T-helper 2 cell (primary cell): ENCODE measurements at places on chromosomes 2 and 18.

DNA sequence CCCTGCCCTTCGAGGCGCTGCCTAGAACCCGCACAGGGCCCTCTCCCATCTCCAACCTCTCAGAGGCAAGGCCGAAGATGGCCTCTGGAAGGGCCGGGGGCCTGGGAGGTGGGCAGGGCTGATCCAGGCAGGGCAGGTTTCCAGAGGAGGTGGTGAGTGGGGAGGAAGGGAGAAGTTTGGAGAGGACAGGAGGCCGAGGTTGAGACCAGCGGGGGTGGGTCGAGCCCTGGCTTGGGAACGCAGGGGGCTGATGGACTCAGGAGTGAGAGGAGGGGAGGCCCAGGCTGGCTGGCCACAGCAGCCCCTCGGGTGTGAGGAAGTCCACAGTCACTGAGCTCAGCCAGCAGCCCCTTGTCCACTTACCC lies 10.5 kb downstream of the CAPN10 start:
- no peak for DNase-seq

DNA sequence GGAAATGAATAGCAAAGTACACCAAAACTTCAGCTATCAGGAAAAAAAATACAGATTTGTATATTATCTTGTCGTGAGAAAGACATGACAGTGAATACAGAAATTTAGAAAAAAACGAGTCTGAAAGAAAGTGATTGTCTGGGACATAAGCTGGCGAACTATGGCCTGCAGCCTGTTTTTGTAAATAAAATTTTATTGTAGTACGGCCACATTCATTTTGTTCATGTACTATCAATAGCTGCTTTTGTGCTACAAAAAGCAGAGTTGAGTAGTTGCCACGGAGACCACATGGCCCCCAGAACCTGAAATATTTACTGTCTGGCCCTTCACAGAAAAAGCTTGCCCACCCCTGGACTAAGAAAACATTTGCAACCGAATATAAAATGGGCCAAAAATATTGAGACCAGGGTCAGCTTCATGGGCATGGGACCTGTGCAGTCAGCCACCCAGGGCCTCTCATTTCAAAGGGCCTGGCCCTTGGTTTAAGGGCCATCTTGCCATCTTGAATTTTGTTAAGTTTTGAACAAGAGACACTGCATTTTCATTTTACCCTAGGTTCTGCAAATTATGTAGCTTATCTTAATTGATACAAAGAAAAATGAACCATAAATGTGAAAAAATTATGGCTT lies 17.9 kb downstream of the ANTXR1 start:
- DNase-seq: no peak

DNA sequence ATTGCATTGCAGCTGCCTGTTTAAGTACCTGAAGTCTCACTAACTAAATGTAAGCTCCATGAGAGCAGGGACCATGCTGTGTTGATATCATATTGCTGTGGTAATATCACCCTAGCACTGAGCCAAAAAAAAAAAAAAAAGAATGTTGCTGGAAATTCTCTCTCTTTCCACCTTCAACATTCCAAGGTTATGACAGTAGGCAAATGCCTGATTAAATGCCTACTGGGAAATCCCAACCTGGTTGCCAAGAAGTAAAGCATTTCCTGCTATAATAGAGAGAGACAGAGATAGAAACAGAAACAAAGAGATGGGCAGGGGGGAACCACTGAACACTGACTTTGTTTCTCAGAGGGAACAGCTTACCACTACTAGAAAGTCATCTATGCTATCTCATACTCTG lies 1604.2 kb downstream of the LRP1B start:
- DNase-seq: no peak

DNA sequence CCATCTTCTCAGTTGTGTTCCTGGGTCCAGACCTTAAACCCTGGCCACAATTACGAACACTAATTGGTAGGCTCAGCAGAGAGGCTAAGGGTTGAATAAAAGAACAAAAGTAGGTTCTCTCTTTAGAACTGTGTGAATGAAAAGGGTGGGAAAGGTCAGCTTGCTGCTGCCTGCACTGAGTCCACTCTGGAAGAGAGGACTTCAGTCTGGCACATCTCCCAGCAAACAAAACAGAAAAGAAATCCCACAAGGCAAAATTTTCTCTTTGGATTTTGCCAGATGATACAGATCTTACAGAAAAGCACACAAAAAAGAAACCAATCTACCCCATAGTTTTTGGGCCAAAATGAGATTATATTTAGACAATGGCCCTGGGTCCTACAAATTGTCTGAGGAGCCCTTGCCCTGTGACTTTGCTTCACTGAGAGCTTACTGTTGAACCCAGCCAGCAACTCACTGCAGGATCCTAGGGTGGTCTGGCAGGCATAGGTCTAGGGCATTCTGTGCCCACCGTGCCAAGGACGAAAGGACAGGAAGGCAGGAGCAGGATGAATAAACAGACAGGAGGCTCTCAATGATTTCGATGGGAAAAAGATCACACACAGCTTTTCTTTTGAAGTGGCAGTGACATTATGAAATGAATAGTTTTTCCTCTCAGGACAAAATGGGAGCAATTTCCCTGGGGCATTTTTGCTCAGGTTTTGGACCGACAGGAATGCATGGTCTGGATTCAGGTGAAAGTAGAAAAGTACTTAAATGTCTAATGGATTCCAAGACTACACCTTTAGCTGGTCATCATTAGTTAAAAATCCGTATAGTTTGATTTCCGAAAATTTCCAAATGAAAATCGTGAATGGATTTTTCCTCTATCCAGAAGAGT lies 68.4 kb upstream of the STAM2 start:
- DNase-seq: no peak

GRCh38 chr2:16014802-16015201 lies 74.5 kb downstream of the MYCN start:
- no peak for DNase-seq

GRCh38 chr2:109120166-109120565 lies 8.8 kb upstream of the SH3RF3 start:
- DNase-seq: no peak

GRCh38 chr2:241808721-241809382 lies at the start of gene NEU4:
TSS of gene NEU4 (plus strand) at chr2:241809193. CDS start at chr2:241814485, 5,292 bp downstream.
- DNase-seq: no peak

DNA sequence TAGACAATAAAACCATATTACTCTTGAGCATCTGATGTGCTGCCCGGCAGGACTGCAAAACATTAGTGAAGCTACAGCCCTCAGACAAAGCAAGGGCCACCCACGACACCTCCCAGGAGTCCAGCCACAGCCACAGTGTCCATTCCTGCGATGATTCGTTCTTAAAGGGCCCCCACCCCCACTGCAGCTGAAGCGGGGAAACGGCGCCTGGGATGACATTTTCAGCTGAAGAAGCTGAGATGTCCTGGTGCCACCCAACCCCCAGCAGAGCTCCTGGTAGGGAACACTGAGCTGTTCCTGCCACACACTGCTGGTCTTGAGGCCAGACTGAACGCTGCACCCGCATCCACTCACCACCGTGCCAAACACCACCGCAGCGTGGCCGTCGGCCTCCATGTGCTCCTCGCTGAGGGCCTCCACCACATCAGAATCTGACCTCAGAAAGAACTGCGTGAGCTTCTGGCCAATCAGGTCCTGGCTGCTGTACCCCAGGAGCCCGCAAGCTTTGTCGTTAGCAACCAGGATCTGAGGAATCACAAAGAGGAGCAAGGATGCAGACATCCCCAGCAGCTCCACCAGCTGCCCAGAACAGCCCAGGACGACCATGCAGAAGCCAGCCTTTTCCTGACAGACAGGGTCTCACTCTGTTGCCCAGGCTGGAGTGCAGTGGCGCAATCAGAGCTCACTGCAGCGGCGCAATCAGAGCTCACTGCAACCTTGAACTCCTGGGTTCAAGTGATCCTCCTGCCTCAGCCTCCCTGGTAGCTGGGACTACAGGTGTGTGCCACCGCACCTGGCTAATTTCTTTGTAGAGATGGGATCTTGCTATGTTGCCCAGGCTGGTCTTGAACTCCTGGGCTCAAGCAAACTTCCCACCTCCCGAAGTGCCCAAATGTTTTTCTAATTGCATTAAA lies 9.5 kb downstream of the PASK start:
- no peak for DNase-seq

DNA sequence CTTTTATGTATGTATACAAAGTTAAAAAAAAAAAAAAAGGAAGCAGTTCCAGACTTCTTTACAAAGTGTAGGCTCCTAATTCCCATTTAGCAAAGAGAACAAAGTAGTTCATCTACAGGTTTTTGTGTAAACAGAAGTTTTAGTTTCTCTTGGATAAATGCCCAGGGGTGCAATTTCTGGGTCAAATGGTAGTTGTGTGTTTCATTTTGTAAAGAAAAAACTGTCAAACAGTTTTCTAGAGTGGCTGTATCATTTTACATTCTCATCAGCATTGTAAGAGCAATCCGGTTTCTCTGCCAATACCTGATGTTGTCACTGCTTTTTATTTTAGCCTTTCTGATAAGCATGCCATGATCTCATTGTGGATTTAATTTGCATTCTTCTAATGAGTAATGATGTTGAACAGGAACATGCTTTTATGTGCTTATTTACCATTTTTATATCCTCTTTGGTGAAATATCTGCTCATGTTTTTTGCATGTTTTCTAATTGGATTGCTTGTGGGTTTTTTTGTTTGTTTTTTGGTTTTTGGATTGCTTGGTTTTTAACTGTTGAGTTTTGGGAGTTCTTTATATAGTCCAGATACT lies 16.6 kb upstream of the PSME4 start:
- no peak for DNase-seq

GRCh38 chr2:205198140-205198525 lies 484.2 kb upstream of the NRP2 start:
- DNase-seq: no peak
